ENCODE measurements at places on chromosomes 3 and 15.

DNA sequence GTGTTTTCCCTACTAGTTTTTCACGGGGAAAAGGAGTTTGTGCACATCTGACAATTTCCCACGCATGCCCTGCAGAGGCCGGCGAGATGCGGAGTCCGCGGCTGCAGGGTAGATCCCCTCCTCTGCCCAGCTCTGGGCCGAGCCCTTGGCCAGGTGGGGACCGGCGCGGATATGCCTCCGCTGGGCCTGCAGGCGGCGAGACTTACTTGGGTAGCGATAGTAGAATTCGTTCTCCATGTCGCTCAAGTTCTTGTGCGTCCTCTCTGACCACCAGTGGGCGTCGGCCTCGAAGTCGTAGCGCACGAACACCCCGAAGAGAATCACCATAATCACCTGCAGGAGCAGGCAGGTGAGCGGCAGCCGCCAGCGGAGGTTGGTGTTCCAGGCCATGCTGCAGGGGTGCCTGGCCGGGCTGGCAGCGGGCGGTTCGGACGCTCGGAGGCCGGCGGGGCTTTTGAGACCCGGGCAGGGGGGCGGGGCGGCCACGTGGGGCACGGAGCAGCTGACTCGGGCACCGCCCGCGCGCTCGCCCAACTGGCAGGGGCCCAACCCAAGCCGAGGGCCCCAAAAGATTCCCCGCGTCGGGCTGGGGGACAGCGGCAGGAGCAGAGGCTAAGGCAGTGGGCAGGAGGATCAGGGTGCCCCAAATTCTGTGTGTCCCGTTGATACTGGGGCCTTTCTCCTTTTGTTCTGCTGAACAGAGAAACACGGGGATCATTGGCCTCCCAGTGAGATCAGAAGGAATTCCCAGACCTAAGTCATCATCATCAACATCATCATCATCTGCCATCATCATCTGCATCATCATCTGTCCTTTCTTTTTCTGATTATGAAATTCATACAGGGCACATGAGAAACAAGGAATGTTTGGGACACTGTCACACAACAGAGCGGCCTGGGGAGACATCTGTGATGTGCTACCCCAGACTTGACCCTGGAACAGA is at the start of gene RHCG:
Gene RHCG (minus strand): TSS at position 429 of the 944 bp plus-strand sequence. CDS start 39 bp downstream, at position 390.
- DNase-seq = no peak

GRCh38 chr15:39434751-39435238 is 146.1 kb upstream of the THBS1 start:
- DNase-seq = no peak

DNA sequence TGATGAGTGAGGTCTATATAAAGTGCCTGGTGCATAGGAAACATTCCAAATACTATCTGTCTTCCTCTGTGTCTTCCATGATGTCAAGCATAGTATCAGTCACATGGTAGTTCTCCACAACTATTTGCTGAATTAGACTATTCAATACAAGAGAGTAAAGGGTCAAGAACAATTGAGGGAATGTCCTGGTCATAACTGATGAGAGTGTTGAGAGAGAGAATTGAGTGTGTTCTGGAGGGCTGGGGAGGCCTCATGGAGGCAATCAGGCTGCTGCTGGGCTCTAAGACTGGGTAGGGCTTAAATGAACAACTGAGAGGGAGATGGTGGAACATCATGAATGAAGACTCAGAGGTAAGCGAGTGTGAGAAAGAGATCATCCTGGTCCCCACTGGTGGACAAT is 433.7 kb upstream of the ONECUT1 start:
- DNase-seq = no peak

DNA sequence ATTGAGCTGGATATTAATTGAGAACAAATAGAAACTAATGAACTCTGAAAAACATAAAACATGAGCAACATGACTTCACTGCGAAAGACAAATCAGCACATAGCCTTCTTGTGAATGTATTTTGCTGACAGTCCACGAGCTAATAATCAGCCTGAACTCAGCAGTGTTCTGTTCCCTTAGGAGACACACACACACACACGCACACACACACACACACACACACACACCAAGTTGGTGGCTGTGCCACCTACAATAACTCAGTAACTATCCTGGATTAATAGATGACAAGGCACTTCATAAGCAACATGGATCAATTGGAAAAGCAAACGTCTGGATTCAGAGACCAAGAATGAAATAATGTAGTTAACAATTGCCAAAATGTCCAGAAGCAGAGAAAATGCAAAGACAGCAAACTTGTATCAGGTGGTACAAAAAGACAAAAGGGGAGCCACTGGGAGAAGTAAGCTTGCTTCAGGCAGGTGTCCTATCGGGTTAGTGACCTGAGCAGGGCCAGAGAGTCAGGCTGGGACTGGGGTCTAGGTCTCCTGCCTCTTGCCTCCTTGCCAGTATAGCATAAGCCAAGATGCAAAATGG is 20.5 kb upstream of the UBE2Q2 start:
- no peak for DNase-seq

All from activated T-helper 1 cell treated with anti-CD3 and anti-CD28 coated beads, Interleukin-12 subunit alpha, Interleukin-12 subunit beta, Interleukin-2, Interleukin-4 antibody, amounts not matched to agents 30 ng/mL and 10 ng/mL and 1 ng/mL, durations not matched to agents 14 hours and 24 hours and 36 hours (primary cell).